Spleen (tissue), 13 donors: ENCODE measurements at places on chromosomes 7 and 10.

GRCh38 chr7:134037991-134038390 lies 89.1 kb upstream of the LRGUK start:
- DNase-seq = no peak

GRCh38 chr10:17586821-17587234 lies 30.3 kb downstream of the HACD1 start:
- no peak for DNase-seq

DNA sequence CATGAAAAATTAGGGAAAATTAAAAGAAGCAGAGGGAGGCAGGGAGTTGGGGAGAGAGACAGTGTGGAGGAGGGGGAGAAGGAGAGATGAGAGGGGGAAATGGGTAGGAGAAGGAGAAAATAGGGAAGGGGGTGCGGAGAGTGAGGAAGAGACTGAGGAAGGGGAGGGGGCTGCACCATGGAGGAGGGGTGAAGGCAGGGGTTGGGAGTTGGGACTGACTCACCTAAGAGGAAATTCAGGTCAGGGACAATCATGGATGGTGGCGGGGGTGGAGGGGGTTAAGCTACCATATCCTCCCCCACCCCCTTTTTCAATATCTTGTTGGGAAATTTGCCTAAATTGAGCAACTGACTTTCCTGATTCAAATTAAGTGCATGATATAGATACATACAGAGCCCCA lies 8.0 kb downstream of the GRK5 start:
- DNase-seq = no peak

DNA sequence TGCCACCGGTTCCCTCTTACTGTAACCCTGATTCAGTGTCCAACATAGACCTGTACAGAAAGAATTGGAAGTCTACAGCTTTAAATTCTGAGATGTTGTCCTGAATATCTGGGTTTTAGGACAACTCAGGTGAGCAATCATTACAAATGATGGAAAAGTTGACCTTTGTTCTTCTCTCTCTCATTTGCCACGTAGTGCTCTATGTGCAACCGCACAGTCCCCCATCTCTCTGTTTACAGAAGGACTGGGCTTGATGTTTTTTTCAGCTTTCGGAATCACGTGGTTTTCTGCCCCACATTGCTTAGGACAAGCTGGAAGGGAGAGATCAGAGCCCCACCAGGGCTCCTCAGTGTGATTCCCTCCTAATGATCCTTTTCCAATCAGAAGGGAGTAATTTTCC lies 22.2 kb downstream of the NEUROD6 start:
- no peak for DNase-seq

- no peak for DNase-seq
Measured at GRCh38 chr7:17234398-17235031, 63.9 kb upstream of the AHR start.

DNA sequence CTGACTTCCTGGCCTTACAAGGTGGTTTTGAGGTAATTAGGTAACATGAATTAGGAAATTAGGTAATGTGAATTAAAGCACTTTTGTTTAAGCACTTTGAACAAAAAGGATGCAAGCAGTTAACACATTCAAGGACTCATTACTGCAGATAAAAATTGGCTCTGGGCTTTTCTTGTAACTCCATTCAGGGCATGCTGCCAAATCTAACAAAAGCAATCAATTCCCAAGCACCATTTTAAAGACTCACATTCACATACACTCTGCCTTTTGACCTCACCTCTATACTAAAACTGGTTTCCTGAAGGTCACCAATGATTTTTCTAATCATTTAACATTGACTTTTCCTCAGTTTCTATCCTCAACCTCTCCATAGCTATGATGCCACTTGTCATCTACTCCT lies 251.2 kb upstream of the RHOBTB1 start:
- no peak for DNase-seq

- peak; percentile 56 for DNase-seq
Measured at GRCh38 chr7:4085937-4086691, 596.0 kb upstream of the FOXK1 start.

DNA sequence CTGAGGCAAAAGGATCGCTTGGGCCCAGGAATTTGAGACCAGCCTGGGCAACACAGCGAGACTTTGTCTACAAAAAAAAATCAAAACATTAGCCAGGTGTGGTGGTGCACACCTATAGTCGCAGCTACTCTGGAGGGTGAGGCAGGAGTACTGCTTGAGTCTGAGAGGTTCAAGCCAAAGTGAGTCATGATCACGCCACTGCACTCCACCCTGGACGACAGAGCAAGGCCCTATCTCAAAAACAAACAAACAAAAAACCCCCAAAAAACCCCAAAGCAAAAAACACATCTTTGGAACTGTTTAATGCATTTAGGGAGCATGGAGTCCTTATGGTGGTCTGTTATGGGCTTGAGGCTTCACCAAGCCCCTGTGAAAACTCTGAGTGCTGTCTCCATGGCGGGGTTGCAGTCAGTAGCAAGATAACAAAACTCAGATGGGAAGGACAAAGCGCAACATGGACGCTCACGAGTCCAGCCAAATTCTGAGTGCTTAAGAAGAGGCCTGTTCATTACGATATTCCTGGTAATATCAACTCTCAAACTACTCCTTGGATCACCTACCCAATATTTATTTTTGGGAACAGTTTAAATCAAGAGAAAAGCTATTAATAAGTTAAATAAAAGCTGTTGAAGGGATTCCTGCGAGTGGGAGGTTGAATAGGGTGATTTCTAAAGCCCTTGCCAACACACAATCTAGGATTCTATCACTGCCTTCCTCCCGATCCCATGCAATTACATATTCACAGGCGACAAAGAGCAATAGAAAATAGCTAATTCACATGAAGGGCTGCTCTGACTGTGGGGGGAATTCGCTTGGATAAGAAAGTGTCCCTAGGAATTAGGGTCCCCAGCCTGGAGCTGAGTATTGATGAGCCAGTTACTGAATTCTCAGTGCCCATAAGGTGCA lies 123.3 kb downstream of the HIPK2 start:
- no peak for DNase-seq

DNA sequence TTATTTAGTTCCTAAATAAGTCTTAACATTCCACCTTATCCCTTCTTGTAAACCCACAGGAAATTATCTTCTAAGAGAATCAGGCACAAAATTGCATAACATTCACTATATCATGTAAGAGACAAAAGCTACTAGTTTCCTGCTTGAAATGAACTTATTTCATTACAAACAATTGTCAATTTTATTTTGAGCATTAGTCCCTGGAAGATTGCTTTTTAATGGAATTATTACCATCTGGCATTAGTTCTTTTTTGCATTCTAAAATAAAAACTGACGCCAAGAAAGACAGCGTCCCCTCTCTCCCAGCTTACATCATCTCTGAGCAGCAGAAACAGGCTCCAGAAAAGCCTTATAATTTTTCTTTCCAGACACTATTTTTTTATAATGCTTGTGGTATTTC lies 121.8 kb downstream of the NOC3L start:
- no peak for DNase-seq

- DNase-seq = no peak
Measured at GRCh38 chr7:16463949-16464715, 1.4 kb downstream of the SOSTDC1 start.

GRCh38 chr10:47421057-47421952 lies 37.2 kb upstream of the ZNF488 start:
- DNase-seq = peak; percentile 63

DNA sequence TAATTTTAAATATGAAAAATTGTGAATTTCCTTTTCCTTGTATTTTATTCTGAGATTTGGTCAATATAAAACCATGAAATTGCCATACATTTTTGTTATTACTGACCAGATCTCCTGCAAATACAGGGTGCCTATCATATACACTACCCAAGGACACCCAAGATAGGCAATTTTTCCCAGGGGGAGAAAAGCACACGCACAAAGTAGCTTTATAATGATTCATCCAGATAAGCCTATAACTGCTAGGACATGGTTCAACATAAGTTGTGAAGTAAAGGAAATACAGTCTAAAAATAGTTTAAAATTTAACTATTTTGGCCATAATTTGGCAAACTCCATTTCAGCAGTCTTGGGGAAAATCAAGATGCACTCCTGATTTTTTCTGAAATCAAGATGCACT lies 4.8 kb downstream of the RUFY2 start:
- DNase-seq = no peak

DNA sequence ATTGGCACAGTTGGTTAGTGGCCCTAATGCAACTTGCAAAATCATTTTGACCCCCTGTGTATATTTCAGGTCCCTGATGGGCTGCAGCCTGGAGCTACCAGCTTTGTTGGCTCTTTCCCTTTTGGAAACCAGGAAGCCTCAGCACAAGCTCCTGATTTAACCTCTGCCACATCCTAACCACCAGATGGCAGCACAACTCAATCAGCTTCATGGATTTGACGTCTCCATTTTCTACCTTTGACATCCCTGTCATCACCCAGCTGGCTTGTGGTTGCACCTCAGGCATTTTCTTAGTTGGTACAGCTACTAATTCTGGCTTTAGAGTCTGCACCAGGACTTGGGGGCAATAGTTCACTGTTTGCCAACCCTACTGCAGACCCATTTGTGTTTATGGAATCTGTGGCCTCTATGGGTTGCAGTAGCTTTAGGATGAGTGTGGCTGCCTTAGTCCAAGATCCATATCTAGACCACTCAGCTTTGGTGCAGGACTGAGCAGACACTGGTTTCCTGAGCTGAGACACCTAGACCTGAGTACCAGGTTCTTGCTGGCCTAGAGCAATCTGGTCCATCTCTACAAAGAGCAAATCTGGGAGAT lies 456.2 kb downstream of the REEP3 start:
- DNase-seq = no peak

GRCh38 chr7:156179872-156180390 lies 367.7 kb upstream of the SHH start:
- peak; percentile 59 for DNase-seq

DNA sequence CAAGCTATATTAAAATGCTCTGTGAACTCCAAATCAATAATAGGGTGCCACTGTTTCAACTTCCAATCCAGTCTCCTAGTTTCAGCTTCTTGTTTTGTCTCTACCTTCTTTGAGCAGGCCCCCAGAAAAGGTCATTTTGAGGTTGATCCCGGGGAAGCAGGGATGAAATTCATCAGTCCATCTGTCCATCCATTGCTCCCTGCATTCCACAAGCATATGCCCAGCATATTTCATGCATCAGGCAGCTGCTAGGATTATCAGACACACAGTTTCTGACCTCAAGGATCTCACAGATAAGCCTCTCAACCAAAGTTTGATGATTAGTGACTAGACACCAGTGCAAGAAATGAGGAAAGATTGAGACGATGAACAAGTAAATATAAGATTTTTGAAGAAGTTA lies 186.6 kb upstream of the PDE1C start:
- no peak for DNase-seq

GRCh38 chr7:73342645-73343044 lies 14.7 kb downstream of the FKBP6 start:
- peak; percentile 42 for DNase-seq

DNA sequence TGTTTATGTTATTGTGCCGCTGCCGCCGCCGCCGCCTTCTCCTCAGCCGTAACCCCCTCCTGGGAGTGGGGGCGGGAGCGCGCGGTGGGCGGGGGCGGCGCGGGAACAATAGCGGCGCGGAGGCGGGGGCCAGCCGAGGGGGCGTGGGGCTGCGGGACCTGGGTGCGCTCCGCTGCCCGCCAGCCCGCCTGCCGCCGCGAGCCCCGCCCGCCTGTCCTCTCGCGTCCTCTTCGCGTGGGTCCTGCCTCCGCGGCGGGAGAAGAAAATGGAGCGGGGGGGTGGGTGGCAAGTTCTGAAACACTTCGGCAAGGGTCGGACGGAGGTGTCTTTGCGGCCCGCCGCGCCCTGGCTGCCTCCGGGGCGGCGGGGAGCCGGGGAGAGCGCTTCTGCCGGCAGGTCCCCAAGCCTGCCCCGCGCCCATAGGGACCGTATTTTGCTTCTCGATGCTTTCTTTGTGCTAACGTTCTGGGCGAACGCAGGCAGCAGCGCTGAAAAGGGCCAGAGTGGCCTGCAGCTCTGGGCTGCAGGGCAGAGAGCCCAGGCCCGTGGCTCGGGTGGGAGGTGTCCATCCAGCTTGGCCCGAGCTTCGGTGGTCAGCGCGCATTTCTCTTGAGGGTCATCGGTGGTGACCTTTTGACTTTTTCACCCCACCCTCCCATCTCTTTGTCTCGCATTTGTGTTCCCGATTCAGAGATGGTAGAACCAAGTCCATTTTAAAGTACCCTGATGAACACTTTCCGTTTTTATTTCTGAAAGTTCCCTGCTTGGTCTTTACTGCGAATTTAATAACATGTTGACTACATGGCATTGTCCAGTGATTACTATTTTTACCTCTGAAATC lies 613 bp downstream of the MAPK8 start:
- no peak for DNase-seq
